ENCODE measurements at places on chromosomes 16 and 17.

DNA sequence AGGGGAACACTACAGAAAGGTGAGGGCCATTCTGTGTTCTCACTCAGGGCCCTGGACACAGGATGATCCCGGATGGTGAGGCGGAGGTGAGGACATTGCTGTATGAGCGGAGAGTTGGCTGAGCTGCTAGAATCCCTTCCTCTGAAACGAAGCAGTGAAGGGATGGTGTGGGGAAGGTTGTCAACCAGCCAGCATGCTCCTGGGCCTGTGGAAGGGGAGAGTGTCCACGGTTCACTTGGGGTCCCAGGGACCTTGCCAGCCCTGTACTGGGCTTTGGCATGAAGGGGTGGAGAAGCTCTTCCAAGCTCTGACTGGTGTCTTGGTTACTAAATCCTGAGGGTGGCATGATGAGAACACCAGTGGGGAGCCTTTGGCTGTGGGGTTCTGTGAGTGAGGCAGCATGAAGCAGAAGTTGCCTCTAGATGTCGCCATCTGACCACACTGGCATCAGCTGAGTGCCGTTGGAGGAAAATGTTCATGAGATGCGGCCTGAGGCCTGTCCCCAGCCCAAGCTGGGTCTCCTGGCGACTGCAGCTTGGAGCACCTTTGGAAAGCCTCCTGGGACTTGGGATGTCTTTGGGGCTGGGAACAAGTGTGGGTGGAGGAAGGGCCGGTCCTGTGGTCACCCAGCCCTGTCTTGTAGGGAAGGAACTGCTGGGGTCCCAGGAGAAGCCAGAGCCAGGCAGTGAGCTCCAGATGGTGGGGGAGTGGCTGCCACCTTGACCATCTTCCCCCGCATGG lies 14.8 kb downstream of the PDP2 start:
- no peak for DNase-seq

DNA sequence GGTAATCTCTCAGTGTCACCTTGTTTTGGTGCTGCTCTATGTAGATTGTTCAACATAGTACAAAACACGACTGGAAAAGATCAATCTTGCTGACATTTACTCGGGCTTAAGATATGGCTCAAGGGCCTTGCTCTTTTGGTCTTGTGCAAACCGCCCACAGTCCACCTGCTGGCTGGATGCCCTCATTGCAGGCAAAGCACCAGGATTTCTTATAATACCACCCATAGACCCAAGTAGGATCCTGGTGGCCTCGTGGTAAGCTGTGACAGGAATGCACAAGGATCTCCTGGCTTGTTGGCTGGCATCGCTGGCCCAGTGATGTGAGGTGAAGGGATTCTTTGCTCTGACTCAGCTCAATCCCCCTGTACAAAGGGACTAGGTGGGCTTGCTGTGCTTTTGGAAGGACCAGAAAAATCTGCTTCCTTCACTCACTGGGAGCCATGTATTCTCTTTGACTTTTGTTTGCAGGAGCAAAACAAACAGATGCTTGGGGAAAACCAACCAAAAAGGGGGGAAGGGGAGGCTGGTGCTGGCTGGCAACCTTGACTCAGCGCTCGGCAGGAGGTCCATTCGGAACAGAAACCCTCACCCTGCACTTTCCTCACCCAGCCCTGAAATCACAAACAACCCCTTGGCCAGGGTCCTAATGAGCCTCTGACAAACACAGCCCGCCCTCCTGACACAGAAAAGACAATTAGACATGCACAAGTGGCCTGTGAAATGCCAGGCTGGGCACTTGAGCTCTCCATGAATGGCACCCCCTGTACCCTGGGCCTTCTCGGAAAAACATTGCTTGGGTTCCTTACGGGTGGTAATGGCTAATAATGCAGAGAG lies 36.6 kb upstream of the MED9 start:
- DNase-seq: peak; percentile 27

GRCh38 chr16:84600343-84601229 lies 17.3 kb downstream of the COTL1 start:
- peak; percentile 38 for DNase-seq

GRCh38 chr17:73646409-73647300 lies 2.4 kb upstream of the SDK2 start:
- DNase-seq: no peak

DNA sequence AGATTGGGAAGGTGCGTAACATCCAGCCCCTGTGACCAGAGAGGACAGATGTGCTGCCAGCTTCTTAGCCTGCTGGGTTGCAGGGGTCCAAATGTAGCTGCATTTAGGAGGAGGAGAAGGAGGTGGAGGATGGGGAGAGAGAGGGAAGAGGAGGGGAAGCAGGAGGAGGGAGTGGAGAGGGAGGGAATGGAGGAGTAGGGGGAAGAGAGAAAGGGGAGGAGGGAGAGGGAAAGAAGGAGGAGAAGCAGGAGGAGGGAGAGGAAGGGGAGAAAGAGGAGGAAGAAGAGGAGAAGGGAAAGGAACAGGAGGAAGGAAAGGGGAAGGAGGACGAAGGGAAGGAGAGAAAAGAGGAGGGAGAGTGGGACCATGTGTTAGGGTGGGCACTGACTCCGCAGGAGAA lies 108.6 kb downstream of the ABCC12 start:
- DNase-seq: no peak

- DNase-seq: no peak
Observed at GRCh38 chr16:4369007-4369733, 2.5 kb upstream of the VASN start.

DNA sequence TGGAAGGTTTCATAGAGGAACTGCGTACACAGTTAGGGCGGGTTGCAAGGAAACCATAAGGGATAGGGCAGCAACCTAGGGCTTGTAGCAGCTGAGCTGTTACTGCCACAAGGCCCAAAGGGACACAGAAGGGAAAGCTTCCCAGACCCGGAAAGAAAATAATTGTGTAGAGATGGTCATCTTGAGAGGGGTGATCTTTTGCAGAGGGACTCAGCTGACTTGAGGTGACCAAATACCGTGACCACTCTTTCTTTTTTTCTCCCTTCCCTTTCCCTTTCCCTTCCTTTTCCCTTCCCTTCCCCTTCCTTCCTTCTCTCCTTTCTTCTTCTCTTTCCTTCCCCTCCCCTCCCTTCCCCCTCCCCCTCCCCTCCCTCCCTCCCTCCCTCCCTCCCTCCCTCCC lies 8.5 kb upstream of the CREBBP start:
- DNase-seq: no peak

GRCh38 chr17:32742681-32743538 lies 134.0 kb downstream of the MYO1D start:
- no peak for DNase-seq

GRCh38 chr16:28923231-28923587 lies 1.8 kb downstream of the RABEP2 start:
- DNase-seq: no peak

DNA sequence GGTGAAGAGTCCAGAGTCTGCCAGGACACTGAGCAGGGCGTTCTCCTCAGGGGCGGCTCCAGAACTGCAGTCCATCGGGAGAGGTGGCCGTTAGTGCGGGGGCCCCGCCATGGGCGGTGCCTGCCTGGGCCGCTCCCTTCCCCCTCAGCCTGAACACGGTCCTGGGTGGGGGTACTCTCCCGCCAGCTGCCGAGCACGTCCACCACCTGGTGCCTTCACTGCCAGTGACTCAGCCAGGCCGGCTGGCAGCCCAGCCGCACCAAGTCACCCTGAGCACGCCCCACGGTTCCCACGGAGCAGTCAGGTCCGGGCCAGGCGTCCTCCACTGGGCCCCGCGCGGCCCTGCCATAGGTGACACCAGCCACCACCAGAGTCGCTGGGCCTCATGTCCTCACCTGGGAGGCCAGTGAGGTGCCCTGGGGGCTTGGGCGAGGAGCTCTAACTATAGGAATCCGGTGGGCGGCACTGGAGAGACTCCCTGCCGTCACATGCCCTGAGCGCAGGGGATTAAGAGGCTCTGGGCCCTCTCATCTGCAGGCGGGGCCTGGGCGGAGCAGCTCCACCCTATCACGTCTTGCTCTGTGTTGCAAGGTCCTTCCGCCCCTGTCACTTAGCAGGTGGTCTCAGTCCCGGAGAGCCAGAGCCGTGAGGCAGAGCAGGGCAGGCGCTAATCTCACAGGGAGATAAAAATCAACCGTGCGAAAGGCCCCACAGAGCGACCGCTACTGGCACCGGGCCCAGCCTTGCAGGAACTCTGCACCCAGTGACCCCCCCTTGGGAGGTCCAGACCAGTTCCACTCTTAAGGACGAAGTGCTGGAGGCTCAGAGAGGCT lies 14.3 kb downstream of the PIEZO1 start:
- DNase-seq: no peak

- no peak for DNase-seq
Observed at GRCh38 chr17:68849673-68850610, 105.2 kb downstream of the ABCA8 start.

DNA sequence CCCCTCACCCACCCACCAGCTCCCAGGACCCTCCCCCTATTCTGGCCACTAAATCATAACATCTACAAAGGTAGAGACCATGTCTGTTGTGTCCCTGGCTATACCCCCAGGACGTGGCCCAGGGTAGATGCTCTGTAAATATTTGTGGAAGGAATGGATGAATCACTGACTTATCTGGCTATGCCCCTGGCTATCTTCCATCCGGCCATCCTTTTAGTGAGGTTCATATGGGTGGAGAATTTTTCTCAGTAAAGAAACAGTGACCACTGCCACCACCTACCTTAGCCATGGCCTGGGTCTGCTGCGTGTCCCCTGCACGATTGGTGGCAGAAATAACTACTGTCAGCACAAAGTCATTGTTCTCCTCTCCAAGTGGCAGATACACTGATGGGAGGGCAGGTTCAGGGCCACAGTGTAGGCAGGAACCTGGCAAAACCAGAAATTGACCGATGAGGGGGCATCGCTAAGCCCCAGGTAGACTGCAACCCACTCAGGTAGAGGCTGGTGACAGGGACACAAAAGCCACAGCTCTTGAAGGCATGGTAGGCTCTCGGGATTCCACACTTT lies 63.1 kb upstream of the BCO1 start:
- DNase-seq: no peak

GRCh38 chr17:21186399-21187187 lies 27.4 kb downstream of the TMEM11 start:
- DNase-seq: no peak

- DNase-seq: no peak
Observed at GRCh38 chr16:85350973-85351372, 238.7 kb upstream of the CIBAR2 start.

GRCh38 chr17:1124896-1125787 lies 54.6 kb downstream of the ABR start:
- DNase-seq: no peak

DNA sequence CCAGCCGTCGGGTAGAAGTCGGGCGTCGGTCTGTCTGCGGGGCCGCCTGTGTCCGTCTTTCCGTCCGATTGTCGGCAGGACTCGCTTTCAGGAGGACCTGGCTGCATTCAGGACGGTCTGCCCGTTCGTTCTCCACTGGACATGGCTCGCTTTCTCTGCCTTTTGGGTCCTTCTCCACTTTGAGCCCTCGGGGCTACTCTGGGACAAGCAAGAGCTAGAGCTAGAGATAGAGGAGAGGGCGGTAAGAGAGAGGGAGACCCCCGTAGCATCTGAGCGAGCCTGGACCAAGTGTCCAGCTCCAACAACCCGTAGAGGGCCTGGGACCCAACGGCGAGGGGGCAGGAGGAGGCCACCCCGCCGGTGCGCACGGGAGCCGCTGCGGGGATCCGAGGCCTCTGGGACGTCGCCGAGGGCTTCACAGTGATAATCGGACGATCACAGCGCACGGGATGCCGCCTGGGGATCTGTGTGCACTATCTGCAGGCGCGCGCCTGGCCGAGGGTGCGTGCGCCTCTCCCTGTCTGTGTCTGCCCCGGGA lies 4.5 kb downstream of the TBX4 start:
- DNase-seq: no peak

GRCh38 chr17:63370696-63371095 lies 75.4 kb downstream of the CYB561 start:
- no peak for DNase-seq

- DNase-seq: no peak
Observed at GRCh38 chr17:53655591-53655990, 167.1 kb upstream of the KIF2B start.

DNA sequence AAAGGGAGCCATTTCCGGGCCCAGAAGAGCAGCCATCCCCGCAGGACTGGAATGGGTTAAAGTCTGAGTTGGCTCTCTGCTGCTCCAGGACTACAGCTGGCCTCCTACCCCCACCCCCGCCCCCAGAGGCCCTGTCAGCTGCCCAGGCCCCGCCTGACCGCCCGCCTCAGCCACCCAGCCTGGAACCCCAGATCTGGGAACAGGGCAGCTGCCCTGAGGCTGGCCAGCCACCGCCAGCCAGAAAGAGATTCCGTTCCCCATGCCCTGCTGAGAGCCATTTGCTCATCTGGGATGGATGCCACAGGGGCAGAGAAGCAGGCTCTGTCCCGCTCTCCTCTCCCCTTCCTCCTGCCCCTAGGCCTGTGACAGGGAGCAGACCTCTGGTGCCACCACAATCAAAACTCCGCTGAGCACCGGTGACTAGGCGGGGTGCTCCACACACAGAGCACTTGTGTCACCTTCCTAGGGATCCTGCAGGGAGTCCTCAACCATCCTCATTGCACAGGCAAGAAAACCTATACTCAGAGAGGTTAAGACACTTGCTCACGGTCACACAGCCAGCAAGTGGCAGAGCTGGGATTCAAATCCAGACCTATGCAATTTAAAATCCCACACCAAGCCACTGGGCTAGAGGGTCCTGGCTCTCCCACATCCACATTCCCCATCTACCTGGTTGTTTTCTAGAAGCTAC lies 44.1 kb downstream of the ZNF423 start:
- DNase-seq: no peak

- DNase-seq: no peak
Observed at GRCh38 chr17:48961516-48962233, 6.7 kb downstream of the GIP start.

GRCh38 chr16:11465675-11466074 lies 120.4 kb downstream of the RMI2 start:
- DNase-seq: no peak

DNA sequence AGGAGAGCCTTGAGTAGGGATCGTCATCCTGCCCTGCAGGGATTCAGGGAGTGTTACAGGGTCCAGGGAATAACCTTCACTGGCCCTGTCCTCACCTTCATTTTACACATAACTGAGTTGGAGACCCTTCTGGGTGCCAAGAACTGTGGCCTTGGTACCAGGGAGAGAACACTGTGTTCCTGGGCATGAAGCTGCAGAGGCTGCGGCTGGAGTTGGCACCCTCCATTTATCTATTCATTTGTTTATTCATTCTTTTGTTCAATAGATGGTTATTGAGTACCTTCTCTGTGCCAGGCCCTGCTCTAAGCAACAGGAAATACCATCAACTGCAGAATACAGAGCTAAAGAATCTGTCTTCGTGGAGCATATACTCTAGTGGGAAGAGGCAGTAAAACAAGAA lies 6.7 kb downstream of the ABCC3 start:
- no peak for DNase-seq

All from T-helper 22 cell (primary cell).